ENCODE measurements at places on chromosomes 4 and X.

- no peak for DNase-seq
Observed at GRCh38 chr4:21879187-21879586, 69.4 kb downstream of the KCNIP4 start.

GRCh38 chr4:70728091-70728490, 6.3 kb downstream of the RUFY3 start:
- no peak for DNase-seq

- DNase-seq = no peak
Observed at GRCh38 chr4:26459756-26460530, 30.3 kb downstream of the CCKAR start.

- DNase-seq = no peak
Observed at GRCh38 chr4:127622921-127623796, 9.6 kb upstream of the INTU start.

DNA sequence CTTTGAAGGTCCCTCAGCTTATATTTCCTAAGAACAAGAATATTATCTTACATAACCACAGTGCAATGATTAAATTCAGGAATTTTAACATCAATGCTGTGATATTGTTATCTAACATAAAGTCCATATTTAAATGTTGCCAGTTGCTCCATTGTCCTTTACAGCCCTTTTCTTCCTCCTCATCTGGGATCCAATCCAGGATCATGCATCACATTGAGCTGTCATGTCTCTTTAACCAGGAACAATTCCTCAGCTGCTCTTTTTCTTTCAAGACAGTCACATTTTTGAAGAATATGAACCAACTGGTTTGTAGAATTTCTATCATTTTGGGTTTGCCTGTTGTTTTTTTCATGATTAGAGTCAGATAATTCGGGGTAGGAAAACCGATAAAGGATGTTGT, 12.0 kb downstream of the TMSB4X start:
- no peak for DNase-seq

- DNase-seq = peak; percentile 1
Observed at GRCh38 chr4:128287141-128287870, at the start of gene PGRMC2. TSS of gene PGRMC2 (minus strand) at chr4:128287813. CDS start at chr4:128287790, 23 bp downstream.
